Activated CD4-positive, alpha-beta T cell treated with anti-CD3 and anti-CD28 coated beads, Interleukin-2, amount 10 ng/mL, durations not matched to agents 7 days and 5 days (primary cell): ENCODE measurements at places on chromosomes 7 and 10. TPM values are rescaled to one million over a fixed set of nuclear protein-coding genes. Genes with fewer than 3 reads are reported as not detected.

- no peak overlapping the region for H3K27ac ChIP-seq
- H3K36me3 ChIP-seq = no peaks in the 10 kb centered on the region
- no peaks in the 10 kb centered on the region for H3K4me1 ChIP-seq
- no peak overlapping the region for H3K4me3 ChIP-seq
- no peak for DNase-seq
- no peaks in the 10 kb centered on the region for H3K27me3 ChIP-seq
Measured at GRCh38 chr7:9835199-9835598, 1138.5 kb upstream of the PHF14 start.

GRCh38 chr10:84908491-84908890 lies 580.1 kb downstream of the CCSER2 start:
- no peak overlapping the region for H3K4me3 ChIP-seq
- H3K36me3 ChIP-seq = no peaks in the 10 kb centered on the region
- no peak for DNase-seq
- H3K27me3 ChIP-seq = no peaks in the 10 kb centered on the region

DNA sequence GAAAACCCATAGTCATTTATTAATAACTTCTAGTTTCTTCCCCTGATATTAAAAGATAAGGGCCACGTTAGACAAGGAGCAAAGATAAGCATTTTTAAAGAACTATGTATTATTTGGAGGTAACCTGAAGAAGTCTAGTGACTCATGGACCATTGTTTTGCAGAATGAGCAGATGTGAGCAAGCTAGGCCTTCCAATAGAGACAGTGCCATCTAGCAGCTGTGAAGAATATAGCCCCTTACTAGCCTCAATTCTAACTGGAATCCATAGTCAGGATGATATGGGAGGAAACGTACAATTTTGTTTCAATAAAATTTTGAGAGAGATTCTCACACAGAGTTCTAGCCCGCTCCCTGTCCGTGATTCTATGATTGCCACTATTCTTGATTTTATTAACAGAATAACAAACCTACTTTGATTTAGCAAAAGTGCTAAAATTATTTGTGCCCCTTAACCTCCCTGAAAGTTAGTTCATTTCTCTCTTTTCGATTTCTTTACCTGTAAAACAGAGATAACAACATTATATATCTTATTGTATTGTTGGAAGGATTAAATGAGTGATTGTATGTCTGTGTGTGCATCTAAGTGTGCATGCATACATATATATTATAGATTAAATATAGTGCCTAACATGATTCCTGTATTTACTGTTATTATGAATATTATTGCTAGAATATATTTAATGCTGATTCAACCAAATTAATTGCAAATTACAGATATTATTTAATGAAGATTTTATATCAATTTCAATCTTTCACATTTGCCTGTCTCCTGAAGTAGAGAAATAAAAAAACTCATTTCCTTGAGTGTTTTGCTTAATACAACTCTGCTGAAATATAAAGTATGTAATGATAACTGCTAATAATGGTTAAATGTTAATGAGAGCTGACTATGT lies 22.7 kb downstream of the FAM237B start:
- H3K27ac ChIP-seq = no peak overlapping the region
- no peaks in the 10 kb centered on the region for H3K36me3 ChIP-seq
- peaks cover 11% of the 10 kb centered on the region for H3K27me3 ChIP-seq
- no peaks in the 10 kb centered on the region for H3K4me1 ChIP-seq
- no peak overlapping the region for H3K4me3 ChIP-seq

DNA sequence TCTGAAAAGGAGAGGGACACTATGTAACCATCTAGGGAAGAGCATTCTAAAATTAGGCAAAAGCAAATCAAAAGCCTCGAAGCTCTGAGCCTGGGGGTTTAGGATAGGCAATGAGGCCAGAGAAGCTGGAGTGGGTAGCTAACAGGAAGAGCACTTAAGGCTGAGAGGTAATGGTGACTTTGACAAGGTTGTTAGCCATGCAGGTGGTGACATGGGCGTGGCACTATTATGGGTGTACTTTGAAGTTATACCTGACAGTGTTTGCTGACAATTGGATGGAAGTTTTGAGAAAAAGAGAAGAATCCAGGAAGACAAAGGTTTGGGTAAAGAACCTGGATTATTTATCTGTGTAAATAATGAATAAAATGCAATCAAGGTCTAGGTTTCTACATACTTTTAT lies 383.0 kb upstream of the SEMA3C start:
- no peaks in the 10 kb centered on the region for H3K27me3 ChIP-seq
- no peak overlapping the region for H3K27ac ChIP-seq
- no peak for DNase-seq
- no peaks in the 10 kb centered on the region for H3K36me3 ChIP-seq
- H3K4me1 ChIP-seq = no peaks in the 10 kb centered on the region

GATAD1 gene
- 13.8 TPM for total RNA-seq

CYP3A4 gene
- total RNA-seq = not detected

INSIG1 gene
- 69.3 TPM for total RNA-seq

TMEM236 gene
- not detected for total RNA-seq
